ENCODE measurements at places on chromosomes 6 and 20.

DNA sequence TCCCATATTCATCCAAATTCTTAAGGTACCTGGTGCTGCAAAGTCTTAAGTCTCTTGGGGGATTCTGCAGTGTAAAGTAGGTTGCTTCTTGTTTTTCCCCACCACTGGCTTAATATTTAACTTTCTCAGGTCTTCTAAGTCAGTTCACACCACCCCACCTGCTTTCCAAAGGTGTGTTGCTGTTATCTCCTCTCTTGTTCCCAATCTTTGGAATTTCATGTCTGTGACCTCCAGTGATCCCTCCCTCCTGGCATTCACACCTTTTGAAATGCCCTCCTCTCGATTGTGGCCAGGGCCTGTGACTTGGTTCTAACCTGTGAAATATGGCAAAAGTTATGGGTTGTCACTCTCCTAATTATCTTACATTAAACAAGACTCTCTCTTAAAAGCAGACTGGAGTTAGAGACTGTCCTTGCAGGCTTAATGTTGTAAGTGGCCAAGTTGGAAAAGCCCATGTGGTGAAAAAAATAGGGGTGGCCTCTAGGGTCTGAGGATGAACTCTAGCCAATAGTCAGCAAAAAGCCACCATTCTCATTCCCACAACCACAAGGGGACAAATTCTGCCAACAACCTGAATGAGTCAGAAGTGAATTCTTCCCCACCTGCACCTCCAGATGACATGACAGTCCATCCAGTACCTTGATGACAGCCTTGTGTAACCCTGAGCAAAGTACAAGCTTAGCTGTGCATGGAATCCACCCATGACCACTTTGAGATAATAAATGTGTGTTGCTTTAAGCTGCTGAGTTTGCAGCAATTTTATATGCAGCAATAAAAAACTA is 45.1 kb downstream of the ADGRF1 start:
- no peak for DNase-seq

- no peak for DNase-seq
Observed at GRCh38 chr6:170280689-170281045, 10.2 kb downstream of the DLL1 start.

GRCh38 chr6:107534571-107535141 is 44.7 kb downstream of the SOBP start:
- DNase-seq = no peak

DNA sequence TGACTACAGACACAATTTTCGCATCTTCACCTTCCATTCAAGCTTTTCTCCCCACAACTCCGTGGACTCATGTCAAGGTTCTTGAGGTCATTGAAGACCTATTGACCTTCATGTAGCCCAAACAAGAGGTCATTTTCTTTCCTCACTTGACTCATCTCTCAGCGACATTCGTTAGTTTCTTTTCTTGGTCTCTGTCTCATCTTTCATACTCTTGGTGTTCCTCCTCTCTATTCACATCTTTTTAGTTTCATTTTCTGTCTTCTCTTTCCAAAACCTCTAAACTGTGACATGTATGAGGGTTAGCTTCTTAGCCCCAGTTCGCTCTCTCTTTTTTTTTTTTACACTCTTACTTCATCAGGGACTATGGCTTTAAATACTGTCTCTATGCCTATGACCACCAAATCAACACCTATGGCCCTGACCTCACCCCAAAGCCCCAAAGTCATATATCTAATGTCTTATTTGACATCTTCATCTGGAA is 128.6 kb upstream of the BACH2 start:
- no peak for DNase-seq

- DNase-seq = no peak
Observed at GRCh38 chr6:11330413-11330760, 97.9 kb upstream of the NEDD9 start.

Data from ACHN (cell line).